ENCODE measurements at places on chromosomes 5 and 9.

DNA sequence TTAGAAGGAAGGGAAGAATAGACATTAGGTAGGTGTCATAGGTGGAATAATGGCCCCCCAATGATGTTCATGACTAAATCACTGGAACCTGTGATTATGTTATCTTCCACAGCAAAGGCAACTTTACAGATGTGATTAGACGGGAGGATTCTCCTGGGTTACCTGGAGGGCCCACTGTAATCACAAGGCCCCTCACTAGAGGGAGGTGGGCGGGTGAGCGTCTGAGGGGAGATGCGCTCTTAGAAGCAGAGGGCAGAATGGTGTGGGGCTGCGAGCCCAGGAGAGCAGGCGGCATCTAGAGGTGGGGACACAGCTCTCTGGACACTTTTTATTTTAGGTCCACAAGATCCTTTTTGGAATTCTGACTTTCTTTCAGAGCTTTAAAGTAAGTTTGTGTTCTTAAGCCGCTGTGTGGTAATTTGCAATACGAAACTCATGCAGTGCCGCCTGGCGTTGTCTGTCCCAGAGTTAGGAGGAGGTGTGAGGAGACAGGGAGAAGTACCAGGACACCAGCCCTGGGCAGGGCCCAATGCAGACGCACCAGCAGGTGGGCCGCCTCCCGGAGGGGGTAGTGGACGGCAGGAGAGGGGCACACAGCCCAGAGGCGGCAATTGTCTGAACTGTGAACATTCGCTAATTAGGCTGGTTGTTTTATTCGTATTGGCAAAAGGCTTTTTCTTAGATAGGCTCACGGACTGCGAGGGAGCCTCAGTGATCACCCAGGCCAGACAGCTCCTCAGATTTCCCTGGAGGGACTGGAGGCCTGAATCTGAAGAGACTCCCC is 51.1 kb upstream of the FANCC start:
- DNase-seq = no peak

DNA sequence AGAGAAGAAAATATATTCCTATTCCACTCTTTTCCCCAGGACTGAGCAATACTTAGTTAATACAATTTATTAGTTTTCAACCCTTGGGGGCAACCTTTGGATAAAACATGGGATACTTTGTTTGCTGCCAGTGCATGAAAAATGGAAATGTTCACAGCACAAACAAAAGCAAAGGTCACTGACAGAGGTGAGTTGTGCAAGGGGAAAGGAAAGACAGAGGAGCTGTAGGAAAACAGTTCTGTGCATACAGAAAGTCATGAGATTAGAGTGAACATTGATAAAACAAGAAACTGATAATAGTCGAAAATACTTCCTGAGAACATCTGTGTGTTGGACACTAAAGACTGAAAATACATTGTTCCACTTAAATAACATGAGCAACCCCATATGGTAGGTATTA is 779.8 kb downstream of the TLE4 start:
- no peak for DNase-seq

- no peak for DNase-seq
These were observed 4.8 kb downstream of the NR2F1 start for GRCh38 chr5:93587597-93588351.

- no peak for DNase-seq
These were observed 33.2 kb upstream of the ENHO start for GRCh38 chr9:34555936-34556525.

DNA sequence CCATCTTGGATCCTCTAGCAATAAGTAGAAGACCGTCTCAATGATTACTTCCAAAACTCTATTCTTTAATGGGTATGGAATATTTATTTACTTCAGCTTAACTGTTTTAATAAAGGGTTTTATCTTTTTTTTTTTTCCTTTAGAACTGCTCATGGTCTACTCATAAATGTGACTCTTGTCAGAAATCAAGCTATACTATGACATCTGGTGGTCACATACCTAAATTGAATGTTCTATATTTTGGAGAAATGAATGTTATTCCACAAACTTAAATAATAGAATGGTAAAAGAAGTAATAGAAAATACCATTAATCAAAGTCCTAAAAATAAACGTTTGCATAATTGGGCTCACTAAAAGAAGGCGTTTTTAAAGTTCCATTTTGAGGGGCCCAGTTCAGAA is 131.2 kb upstream of the PLCXD3 start:
- DNase-seq = no peak

DNA sequence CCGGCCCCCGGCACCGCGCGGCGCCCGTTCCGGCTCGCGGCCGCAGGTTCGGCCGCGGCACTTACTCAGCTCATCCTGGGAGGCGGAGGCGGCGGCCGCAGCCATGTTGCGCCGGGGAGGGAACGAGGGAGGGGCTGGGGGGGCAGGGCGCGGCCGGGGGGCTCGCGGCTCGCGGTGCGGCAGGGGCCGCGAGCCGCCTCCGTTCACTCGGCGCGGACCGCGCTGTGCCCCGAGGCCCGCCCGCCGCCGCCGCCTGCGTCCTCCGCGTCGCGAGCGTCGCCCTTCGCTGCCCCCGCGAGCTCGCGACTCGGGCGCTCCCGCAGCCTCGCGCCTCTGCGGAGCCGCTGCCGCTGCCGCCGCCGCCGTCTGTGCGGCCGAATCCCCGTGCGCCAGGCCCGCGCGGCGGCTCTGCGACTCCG is 735 bp downstream of the ECPAS start:
- DNase-seq = peak; percentile 48

DNA sequence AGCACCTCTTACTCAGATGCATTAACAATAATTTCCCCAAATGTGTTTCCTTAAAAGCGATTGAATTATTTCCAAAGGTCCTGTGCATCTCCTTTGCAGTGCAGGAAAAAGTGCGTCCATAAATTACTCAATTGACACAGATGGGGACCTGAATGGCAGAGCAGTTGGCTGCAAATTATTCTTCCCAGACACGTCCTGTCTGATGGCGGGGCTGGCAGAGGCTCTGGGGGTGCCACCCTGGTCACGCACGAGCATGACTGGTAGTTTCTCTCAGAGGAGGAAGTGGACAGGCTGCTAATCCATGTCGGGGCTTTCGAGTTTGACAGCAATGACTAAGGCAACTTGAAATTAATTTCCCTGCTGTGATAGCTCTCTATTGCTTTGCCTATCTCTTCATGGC is 264.8 kb upstream of the BRINP1 start:
- DNase-seq = no peak

- DNase-seq = no peak
These were observed 47.7 kb upstream of the BOD1 start for GRCh38 chr5:173664154-173664526.

DNA sequence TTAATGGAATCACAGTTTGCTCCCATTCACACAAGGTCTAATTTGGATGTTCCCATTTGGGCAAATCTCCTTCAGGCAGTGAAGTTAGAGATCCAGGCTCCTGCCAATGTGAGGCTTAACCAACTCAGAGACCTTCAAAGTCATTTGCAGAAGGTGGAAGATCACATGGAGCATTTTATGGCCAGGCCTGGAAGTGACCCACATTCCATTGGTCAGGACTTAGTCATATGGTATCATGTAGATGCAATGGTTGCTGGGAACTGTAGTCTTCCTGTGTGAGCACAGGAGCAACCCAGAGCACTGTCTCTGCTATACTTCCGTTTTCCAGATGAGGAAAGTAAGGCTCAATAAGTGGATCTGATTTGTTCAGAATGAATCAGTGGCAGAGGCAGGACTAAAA is 292.7 kb upstream of the SMARCA2 start:
- DNase-seq = no peak

- no peak for DNase-seq
These were observed 425.8 kb upstream of the GRIN3A start for GRCh38 chr9:102164247-102164646.

- no peak for DNase-seq
These were observed 200.6 kb upstream of the ZNF618 start for GRCh38 chr9:113675475-113675941.

DNA sequence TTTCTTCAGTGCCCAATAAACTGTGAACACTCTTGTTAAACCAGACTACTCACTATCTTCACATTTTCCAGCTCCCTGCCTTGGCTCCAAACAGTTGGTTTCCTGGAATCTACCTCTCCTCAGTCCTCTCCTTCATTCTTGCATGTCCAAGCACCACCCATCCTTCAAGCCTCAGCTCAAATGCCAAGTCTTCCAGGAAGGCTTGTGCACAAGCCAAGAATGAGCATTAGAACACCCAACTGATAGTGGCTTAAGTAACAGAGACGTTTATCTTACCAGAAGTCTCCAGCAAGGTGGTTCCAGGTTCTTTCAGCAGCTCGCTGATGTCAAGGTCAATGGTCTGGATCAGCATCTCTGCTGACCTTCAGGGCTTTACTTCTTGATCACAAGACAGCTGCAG is 60.1 kb downstream of the PTPDC1 start:
- no peak for DNase-seq
